ENCODE measurements at places on chromosomes 1 and 21.

- DNase-seq: no peak
Observed at GRCh38 chr1:178739285-178740045, 14.4 kb downstream of the RALGPS2 start.

DNA sequence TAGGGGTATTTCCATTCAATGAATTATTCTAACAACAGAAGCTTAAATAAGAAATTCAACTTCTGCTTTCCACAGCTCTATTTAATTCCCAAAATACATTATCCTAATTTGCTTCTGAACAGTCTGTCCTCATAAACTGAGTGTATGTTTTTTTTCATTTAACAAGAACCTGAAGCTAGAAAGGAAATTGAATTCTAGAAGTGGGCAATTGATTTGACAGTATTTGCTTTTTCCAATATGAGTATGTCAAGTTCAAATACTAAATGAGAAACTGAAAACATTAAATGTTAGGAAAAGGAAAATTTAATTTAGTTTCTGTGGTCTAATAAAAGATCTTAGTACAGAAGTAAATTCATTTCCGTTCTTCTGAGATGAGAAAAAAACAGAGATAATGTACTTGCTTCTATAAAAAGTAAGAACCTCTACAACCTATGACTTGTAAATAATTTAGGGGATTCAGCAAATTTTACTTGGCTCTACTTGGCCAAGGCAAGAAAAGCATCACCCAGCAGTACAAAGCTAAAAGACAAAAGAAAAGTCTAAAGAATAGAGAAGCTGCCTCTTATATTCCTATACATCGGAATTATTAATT is 31.1 kb downstream of the RAB3GAP2 start:
- no peak for DNase-seq

DNA sequence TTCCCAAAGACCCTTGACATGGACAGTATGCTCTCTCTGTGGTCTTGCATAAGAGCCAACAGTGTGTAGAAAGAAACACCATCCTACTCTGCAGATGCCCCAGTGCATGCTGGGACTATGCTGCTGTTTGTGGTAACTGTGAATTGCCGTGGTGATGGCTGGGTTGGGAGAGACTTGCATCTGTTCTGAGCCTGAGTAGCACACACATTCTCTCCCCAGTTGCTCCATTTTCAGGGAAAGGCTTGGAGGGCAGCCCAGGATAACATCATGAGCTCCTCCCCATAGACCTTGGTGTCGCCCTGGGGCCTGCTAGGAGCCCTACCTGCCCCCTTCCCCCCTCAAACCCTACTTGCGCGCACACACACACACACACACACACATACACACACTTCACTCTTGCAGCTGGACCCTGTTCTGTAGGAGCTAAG is 120.9 kb upstream of the IPO9 start:
- DNase-seq: no peak

DNA sequence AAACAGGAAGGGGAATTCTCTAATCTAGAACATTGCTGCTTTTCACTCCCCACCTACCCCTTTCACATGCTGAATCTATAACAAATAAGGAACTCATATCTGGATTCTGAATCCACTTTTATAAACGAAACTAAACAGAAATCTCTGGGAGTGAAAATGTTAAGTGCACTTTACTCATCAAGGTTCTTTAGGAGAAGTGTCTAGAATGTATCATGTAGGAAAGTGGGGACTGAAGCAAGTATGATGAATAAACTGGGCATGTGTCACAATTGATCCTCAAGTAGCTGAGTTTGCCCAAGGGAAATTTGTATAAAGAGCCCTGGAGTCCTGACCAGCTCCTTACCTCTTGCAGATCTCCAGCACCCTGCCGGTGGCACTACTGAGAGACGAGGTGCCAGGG is 19.8 kb downstream of the AVPR1B start:
- no peak for DNase-seq

DNA sequence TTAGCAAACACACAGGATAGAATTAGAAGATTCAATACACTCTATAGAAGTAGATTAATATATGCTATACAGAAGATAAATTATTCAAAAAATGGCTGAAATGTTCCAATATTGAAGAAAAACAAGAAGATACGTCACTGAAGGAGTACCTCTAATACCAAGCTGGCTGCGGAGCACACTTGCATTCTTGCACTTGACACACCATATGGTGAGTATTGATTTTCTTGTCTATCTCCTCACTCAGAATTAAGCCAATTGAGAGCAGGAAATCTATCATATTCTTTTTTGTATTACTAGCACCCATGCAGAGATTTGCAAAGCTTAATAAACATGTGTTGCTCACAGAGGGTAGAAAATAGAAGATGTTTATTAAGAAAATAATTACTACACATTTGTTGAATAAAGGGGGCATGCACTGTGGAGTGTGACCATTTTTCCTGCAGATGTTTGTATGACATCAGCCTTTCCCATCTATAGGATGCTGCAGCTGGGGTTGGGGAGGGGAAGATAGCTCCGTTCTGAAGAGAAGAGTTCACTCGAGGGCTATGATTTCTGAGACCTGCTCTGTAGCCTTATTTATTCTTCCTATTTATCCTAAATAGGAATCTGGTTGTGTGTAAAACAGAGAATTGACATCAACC is 318.1 kb downstream of the HHIPL2 start:
- DNase-seq: no peak

- DNase-seq: no peak
Observed at GRCh38 chr21:28922368-28922767, 70.3 kb downstream of the LTN1 start.

GRCh38 chr21:43339668-43340067 is 87.3 kb downstream of the SIK1 start:
- DNase-seq: no peak

GRCh38 chr1:244322791-244323521 is 128.8 kb downstream of the ADSS2 start:
- no peak for DNase-seq

DNA sequence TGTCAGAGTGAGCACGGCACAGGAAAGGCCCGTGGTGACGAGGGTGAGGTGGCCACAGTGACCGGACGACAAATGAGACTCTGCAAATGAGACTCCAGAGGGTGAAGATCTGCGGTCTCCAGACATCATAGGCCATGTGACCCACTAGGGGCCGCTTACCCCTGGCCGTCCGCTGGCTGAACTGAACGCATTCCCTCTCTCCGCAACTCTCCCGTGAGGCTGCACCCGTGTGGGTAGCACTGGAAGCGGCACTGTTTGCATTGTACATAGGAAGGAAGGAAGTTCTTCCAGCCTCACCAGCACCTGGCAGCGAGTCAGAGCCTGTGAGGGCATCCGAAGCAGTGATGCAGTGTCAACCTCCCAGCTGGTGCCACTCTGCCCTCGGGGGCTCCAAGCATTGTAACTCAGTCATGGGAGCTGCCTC is 23.6 kb upstream of the SPSB1 start:
- DNase-seq: no peak

- DNase-seq: no peak
Observed at GRCh38 chr21:33240404-33240803, 10.7 kb downstream of the IFNAR2 start.

- no peak for DNase-seq
Observed at GRCh38 chr1:78520216-78520615, 29.4 kb downstream of the PTGFR start.
